ENCODE measurements at places on chromosomes 2 and 18. TPM values are rescaled to one million over a fixed set of nuclear protein-coding genes. Genes with fewer than 3 reads are reported as not detected.

DNA sequence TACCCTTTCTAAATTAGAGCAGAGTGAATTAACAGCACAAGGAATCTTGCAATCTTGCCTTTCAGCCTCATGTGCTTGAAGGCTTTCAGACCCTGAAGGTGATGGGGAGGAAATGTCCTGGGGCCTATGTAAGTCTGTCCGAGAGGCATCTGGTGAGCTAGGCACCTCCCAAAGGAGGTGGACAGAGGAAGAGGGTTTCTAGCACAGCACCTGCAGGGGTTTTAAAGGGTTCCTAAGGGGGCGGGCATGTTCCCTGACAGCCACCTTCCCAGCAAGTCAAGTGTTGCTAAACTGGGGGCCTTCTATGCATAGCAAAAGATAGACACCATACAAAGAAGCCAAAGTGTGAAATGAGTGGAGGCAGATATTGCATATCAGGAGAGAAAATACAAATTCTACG is 88.5 kb downstream of the CDH2 start:
- DNase-seq = no peak

DNA sequence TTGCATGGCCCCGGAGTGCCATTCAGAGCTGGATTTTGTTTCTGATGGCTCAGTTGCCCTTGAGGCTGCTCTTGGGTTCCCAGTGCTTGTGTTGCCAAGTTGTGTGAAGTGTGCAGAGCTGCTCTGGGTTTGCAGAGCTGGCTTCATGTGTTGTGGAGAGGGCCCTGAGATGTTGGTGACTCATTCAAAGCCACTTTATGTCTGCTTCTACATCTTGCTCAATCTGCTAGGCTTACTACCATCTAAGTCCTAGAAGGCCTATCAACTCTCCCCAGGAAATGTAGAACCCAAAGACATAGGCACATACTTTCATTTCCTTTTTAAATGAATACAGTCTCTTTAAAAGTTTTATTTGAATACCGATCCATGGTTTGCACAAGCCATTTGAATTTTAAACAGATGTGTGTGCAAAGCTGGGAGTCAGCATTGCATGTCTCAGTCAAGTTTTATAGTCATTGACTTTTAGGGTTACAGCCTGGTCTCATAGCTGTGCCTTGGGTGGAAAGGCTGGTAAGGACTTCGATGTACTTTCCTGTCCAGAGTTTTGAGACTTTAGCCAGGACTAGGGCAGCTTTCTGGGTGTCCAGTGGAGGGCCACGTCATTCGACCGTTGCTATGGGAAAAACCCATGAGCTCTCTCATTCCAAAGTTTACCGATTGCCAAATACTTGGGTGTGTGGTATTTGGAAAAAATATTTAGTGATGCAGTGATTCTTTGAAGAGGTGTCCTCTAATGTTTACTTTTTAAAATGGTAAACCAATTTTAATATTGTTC is 105.0 kb downstream of the LTBP1 start:
- DNase-seq = no peak

ANO7 gene
- 1.0 TPM for total RNA-seq

HRH4 gene
- not detected for total RNA-seq

- DNase-seq = no peak
Measured at GRCh38 chr2:54672590-54673456, 50.6 kb upstream of the EML6 start.

GRCh38 chr2:234121999-234122398 is 71.5 kb downstream of the SPP2 start:
- DNase-seq = no peak

QPCT gene
- total RNA-seq = 3.9 TPM

GRCh38 chr2:61356261-61356957 is 114.5 kb downstream of the USP34 start:
- DNase-seq = no peak

GRCh38 chr2:136538489-136538888 is 226.9 kb upstream of the THSD7B start:
- DNase-seq = no peak

- DNase-seq = no peak
Measured at GRCh38 chr2:191617575-191617974, 60.4 kb upstream of the NABP1 start.

DNA sequence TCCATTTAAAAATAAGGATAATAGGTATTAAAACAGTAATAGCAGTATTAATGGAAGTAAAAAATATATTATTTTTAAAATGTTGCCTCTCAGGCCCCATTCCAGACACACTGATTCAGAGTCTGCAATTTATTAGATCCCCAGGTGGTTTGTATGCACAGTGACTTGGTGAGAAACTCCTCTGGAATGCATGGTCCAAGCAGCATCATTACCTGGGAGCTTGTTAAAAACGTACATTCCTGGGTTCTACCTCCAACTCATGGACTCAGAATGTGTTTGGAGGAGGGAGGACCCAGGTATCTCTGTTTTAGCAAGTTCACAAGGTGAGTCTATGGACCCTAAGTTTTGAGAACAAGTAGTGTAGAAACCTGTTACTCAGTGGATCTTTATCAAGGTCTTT is 95.6 kb downstream of the ITGA4 start:
- DNase-seq = no peak

- no peak for DNase-seq
Measured at GRCh38 chr2:191083540-191083939, 67.3 kb downstream of the STAT4 start.

All from dermis microvascular lymphatic vessel endothelial cell (primary cell).